ENCODE measurements at places on chromosomes 6 and 20.

DNA sequence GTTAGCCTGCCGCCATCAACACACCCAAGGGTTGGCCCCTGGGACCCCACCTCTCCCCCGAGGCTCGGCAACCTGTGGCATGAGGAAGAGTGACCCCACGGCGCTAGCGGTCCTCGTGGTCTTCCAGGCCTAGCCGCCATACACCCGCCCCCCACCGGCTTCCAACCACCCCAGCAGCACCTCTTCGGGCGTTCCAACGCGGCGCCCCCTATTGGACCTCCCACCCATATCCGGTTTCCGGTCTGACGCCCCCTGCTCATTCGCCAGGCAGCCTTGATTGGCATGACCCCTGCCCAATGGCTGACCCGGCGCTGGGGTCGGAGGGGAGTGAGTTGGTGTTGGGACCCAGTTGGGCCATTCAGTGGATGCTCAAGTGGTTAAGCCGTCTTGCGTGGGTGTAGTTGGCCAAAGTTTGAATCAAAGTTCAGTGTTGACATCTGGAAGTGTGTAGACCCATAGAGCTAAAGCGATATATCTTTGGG, at the start of gene GNAS-AS1:
GNAS-AS1 (minus strand) TSS at position 210 of the 482 bp plus-strand sequence.
- peak; percentile 86 for DNase-seq

DNA sequence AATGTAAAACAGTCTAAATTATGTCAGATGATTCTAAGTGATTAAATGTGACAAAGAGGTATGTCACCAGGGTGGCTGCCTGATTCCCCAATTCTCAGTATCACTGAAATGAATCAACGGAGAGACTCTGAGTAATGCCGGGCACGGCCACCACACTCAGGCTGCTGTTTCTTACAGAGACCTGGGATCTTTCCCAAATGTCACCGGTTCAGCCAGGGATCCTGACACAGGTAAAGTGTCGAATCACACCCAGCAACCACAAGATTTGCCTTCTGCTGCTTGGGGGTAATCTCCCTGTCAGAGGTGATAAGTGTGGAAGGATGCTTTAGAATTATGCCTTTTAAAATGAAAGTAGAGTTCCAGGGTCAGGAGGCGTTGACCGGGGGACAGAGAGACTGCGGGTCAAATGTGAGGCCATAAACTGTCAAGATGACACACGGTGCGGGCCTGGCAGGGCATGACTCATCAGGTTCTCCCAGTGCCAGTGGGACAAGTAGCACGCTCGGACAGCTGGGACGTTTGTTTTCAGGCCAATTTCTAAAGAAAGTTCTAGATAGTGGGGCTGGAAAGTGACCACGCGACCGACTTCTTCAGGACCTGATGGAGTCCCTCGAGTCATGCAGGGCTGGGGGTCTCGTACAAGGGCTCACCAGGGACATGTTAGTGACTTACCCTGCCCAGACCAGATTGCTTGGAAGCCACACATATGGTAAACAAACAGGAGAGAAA, 48.9 kb downstream of the PRDM1 start:
- DNase-seq, result no peak

DNA sequence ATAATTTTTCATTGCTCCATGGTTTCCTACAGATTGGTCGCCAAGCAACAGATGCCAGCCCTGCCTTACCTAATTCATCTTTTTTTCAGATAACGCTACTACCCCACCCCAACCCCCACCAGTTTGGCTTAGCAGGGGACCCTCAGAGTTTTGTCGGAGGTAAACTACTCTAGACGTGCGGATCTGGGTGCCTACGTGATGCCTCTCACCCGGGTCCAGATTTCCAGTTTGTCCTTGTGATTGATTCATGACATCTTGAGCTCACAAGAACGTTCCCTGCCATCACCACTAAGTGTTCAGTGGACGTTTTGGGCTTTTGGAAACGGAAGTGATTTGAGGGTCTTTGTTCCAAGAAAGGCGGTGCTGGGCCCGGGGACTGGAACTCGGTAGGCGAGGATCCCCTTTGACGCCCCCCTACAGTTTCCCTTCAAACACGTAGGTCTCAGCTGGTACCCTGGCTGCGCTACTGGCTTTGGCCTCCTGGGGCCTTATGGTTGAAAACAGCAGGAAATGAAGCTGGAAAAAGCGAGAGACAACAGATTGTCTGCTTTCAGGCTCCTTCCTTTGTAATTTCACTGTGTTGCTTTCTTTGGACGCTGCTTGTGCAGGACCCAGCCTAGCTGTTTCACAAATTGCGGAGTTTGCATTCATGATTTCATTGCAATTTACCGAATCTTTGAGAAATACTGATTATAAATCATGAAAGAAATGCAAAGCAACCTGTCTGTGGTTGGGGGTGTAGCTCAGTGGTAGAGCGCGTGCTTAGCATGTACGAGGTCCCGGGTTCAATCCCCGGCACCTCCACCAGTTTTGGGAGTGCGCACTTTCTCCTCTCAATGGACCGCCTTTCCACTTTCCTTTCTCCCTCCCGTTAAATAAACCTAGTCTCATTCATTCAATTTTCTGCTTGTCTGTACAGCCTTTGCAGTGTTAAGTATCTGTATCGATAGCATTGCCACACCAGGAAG, 81.0 kb downstream of the GPX5 start:
- DNase-seq, result peak; percentile 14

- DNase-seq, result no peak
Measured at GRCh38 chr6:53059648-53060589, 5.3 kb upstream of the FBXO9 start.

DNA sequence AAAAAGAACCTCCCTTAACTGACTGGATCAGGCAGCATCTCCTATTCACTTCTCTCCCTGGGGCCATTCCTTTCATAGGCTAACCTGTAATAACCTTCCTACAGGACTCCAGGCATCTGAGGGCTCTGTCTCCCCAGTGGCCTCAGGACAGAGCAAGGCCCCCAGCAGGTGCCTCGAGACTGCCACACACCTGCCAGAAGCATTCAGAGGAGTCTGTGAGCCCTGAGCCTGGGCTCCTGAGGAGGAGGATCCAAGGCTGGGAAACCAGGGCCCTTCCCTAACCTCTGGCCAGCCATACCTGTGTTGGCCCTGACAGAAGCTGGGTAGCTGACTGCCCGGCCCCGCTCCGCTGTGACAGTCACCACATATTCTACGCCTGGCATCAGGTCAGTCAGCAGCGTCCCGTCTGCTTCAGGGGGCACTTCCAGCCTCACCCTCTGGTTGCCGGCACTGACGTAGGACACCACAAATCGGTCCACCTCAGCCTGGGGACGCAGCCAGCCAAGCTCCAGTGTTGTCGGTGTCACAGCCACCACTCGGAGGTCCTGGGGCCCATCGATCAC, 20.6 kb downstream of the TNXB start:
- no peak for DNase-seq

DNA sequence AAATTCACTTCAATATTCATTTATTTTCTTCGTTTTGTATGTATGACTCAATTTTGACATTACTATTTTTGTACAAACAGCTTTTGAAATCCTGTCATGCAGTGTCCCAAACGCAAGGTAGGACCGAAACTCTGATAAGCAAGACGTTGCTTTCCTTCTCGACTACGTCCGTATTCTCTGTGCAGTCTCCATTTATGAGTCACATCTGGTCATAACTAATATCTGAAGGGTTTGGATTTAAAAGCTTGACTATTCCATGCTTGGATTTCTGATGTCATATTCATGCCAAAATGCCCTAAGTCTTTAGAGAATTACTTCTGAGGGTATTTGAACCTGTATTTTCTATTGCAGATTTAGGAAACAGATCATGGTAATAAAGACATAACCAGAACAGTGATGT, 37.8 kb upstream of the LAMP5 start:
- DNase-seq, result no peak

- DNase-seq, result no peak
Measured at GRCh38 chr20:47753576-47754387, 31.5 kb downstream of the SULF2 start.

DNA sequence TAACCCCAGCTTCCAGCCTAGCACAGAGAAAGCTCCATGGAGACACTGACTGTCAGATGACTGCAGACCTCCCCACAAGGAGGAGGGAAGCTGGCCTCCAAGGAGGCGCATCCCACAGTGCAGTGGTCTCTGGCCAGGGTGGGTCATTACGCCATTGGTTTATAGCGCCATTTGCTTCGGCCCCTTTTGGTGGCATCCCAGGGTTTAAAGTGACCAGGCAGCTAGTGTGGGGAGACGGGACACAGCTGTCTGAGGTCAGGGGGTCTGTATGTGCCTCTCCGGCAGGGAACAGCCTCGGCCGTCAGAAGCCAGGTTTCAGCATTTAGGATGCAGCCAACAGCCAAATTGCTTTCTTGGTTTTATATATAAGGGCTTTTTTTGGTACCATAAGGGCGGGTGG, 15.8 kb upstream of the PMEPA1 start:
- no peak for DNase-seq

DNA sequence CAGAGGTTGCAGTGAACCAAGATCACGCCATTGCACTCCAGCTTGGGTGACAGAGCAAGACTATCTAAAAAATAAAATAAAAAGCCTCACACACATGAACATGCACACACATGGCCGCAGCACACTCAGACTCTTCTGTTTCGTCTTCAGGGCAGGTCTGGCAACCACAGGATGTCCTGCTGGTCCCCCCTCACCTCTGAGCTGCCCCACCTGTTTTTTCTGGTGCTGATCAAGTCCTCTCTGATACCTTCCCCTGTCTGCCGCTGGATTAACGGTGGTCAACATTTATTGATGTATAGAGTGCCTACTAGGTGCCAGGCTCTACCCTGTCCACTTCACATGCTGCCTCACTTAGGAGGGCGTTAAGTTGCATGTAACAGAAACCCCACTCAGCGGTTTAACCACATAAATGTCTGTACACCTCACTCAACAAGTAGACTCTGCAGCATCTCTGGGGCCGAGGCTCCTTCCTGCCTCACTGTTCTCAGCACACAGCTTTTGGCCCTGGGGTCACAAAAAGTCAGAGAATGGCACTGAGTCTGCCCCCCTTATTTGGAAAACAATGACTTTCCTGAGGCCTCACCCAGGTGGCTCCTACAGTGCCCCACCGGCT, 4.5 kb upstream of the AP5S1 start:
- DNase-seq, result peak; percentile 61

DNA sequence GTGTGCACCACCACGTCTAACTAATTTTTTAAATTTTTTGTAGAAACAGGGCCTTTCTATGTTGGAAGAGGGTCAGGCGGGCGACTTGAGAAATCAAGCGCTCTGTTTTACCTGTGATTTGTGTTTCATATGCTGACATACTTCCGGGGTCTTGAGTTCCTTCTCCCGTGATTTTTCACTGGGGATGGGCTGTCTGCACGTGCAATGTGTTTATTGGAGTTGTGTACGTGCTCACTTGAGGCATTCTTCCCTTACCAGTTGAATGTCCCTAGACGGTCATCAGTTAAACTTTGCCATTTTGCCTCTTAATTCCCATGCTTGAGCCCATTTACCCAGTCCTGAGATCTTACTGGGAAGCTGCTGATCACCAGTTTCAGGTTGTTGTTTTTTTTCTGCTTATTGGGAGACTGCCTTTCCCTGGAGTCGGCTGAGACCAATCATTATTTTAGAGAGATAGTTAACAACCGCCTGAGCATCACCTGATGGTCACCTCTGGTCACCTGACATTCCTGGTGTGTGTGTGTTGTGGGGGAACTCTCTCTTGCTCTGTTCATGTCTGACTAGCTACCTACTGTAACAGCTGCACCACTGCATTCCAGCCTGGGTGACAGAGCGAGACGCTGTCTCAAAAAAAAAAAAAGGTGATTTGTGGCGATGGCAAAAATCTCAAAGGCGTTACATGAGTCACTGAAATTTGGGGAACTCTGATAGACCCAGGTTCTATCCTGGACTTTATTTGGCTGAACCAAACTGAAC, 34.8 kb upstream of the NCOA3 start:
- DNase-seq, result no peak

DNA sequence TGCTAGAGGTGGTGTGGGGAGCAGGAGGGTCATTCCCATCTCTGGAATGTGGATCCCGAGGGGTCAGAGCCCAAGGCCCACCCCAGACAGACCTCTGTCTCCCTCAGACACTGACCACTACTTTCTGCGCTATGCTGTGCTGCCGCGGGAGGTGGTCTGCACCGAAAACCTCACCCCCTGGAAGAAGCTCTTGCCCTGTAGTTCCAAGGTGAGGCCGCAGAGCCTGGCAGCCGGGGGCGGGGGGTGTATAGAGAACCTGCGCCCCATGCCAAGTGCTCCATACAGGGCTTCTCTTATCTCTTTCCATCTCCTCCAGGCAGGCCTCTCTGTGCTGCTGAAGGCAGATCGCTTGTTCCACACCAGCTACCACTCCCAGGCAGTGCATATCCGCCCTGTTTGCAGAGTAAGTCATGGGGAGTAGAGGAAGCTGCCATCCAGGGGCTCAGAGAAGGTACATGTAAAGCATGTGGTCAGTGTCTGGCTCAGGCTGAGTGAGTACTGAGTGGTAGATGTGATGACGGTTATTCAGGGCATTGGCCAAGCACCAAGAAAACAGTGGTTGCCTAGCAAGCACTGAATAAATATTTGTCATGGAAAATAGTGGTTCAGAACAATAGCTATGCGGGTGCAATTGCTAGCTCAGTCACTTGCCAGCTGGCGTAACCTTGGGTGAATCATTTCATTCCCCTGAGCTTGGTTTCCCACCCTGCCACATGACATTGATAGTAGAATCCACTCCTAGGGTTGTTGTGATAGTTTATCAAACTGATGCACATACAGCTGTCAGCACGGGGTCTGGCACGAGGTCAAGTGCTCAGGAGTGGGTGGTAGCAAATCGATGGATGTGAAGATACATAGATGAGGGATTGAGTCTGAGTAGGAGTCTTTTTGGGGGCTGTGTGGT, 3.5 kb downstream of the PIGT start:
- DNase-seq, result no peak

- DNase-seq, result no peak
Measured at GRCh38 chr6:133499662-133500061, 258.5 kb downstream of the EYA4 start.

GRCh38 chr6:148827416-148828045, 80.7 kb downstream of the UST start:
- DNase-seq, result no peak

DNA sequence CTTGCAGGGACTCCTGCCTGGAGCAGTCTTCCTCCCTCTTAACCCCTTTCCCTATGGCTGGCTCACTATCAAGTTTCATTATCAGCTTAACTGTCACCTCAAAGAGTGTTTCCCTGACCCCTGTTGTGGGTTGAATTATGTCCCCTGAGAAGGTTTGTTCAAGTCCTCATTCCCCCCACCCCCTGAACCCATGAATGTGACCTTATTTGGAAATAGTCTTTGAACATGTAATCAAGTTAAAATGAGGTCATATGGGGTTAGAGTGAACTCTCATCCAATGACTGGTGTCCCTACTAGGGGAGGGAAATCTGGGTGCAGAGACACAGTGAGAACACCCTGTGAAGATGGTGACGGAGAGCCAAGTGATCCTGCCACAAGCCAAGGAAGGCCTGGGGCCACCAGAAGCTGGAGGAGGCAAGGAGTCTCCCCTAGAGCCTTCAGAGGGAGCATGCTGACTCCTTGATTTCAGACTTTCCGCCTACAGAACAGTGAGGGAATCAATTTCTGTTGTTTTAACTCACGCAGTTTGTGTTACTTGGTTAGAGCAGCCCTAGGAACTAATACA, 165.2 kb upstream of the TOP1 start:
- DNase-seq, result no peak

All from CD4-positive, alpha-beta T cell treated with Interleukin-12 subunit alpha and Interleukin-12 subunit beta, for 1 hour (primary cell).